ENCODE measurements at places on chromosomes 7 and 10.
A peak's percentile ranks its signal among the peaks of the same experiment; 100 is the strongest.

DNA sequence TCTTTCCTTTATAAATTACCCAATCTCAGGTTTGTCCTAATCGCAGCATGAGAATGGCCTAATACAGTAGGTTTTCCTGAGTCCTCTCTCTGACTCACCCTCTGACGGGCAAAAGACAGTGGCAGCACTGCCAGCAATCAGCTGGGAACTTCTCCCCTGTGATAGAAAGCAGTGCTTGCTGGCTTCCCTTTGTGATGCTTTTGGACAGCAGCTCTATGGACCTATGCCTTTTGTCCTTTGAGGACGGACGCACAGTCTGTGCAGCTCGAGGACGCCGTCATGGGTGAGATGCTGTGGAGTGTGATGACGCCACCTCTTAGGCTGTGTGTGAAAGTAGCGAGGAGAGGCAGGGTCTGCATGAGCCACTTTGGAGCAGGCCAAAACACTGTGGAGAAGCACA is 68.8 kb downstream of the KIAA1217 start:
- DNase-seq, result peak; percentile 53

DNA sequence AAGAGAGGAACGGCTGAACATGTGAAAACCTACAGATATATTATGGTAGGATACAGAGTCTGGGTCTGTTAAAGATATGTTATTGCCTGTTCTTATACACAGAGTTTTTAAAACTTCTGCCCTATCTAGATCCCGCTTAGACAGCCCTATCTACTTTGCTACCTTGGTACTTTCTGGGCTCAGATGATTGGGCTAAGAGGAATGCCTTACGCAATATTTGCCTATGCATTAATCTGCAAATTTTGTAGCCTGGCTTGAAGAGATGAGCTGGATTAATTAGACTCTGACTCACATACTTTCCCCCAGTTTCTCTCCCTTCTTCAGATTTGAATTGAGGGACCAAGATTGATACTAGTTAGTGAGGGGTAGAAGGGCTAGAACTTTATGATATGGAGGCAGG is 33.6 kb upstream of the A1CF start:
- no peak for DNase-seq

DNA sequence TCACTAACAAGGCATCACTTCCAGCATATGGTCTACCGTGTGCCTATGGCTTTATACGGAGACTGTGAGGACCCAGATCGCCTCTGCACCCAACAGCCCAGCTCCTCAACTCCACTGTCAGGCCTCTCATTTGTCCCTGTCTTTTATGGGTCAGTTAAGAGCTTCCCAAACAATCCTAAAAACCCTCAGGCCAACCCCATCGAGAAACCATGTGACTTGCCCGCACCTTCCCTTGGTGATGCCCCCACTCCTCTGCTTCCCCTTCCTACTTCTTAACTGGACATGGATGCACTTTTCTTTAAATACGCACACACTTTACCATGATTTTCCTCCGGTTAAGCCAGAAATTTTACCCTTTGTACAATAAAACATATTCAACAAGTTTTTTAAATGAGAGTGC is 46.8 kb downstream of the BAIAP2L1 start:
- no peak for DNase-seq

DNA sequence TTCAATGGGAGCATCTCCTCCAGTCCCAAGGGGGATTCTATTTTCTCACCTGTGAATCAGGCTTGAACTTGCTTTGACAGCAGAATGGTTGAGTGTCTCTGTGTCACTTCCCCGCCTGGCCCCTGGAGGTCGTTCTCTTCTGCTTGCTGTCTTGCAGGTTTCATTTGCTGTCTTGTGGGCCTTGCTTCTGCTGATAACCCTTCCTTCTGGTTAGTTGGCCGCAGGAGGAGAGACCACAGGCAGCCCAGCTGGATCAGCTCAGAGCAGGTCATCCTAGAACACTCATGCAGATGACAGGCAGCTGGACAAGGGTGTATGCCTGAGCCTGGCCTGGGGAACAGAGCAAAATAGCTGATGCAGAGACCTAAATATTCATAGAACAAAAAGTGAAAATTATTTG is 344.2 kb upstream of the ADARB2 start:
- DNase-seq, result peak; percentile 50

- no peak for DNase-seq
Measured at GRCh38 chr7:158284121-158284520, 303.5 kb downstream of the PTPRN2 start.

GRCh38 chr10:61463035-61463909 is 10.1 kb upstream of the TMEM26 start:
- DNase-seq, result no peak

- no peak for DNase-seq
Measured at GRCh38 chr7:8149222-8149621, 112.7 kb downstream of the ICA1 start.

DNA sequence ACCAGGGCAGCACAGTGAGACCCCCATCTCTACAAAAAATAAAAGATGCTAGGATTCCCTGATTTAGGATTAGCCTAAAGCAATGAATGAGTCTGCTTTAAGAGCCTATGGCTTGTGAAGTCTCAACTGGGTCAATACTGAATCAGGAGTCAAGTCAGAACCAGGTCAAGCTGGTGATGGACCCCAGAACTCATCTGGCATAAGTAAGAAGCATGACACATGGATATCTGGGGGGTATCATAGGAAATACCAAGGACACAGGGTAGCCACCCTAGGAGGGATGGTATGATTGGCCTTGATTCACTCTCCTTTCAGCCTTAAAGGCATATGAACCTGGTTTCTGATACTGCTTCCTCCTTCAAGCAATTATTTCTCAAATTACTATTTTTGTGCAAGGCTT is 78.4 kb upstream of the FAM133B start:
- DNase-seq, result no peak

DNA sequence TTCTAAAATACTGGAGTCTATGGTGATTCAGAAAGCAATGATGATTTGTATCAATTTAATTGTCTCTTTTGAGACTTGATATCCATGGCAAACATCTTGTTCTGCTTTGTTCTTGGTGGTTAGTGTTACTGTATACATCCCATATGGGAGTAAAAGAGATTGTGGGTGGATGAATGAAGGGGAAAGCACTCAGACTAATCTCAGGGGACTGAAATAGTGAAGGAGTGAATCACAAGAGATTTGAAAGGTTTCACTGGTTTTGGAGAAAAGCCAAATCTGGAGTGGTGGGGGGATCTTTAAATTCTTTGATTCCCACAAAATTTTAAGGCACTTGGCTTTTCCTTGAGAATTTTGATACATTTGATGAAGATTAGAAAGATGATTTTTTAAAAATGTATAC is 369.4 kb downstream of the INHBA start:
- DNase-seq, result no peak

DNA sequence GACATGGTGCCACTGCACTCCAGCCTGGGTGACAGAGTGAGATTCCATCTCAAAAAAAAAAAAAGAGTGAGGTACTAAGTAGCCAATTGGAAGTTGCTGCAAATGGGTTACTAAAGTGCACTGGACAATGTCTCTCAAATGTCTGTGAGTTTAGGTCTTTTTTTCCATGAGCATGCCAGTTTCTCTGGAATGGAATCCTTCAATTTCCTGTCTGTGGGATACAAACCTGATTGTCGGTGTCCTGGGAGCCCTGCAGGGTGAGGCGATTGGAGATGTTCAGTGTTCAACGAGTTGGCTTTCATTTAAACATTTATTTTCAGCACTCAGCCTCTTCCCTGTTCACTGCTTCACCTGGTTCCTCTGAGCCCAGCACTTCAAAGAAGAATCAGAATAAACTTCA is 5.3 kb upstream of the CALD1 start:
- no peak for DNase-seq

DNA sequence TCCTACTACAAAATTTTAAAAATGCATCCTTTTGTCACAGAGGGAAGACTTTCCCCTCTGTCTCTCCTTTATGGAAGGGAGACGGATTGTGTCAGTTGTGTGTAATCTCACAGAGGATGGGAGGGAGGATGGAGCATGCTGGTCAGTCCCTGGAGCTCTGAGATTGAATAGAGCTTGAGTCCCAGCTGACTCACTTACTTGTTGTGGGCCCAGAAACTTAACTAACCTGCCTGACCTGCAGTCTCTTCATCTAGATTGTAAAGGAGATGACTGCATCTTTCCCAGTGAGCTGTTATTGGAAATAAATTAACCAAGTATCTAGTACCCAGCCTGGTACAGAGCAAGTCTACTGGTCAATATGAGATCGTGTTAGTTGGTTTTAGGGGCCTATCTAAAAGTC is 77.9 kb upstream of the ADO start:
- DNase-seq, result no peak

Data from left ventricle myocardium superior (tissue), 1 donor.